Activated CD8-positive, alpha-beta T cell treated with anti-CD3 and anti-CD28 coated beads for 36 hours (primary cell): ENCODE measurements at places on chromosomes 16 and 17. TPM values are rescaled to one million over a fixed set of nuclear protein-coding genes. Genes with fewer than 3 reads are reported as not detected.

GRCh38 chr16:81864646-81865382, 85.7 kb downstream of the PLCG2 start:
- no peak overlapping the region for H3K27ac ChIP-seq
- no peak overlapping the region for H3K4me3 ChIP-seq
- H3K4me1 ChIP-seq: no peaks in the 10 kb centered on the region
- DNase-seq: no peak
- no peaks in the 10 kb centered on the region for H3K36me3 ChIP-seq

DNA sequence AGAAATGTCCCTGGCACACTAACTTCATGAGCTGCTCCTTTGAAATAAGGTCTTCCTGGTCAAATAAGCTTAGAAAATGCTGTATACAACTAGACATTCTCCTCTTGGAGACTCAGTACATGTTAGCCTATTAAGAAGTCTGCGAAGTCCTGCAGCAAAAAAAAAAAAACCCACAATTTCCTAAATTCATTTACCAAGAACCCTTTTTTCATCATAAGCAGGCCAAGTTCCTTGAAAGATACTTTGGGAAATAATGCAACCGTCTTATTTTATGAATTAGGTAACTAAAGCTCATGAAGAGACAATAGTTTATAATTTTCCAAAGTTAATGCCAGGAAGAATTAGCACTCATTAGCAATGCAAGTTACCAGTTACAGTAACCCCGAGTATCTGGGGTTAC, 49.0 kb upstream of the HAS3 start:
- H3K36me3 ChIP-seq: no peaks in the 10 kb centered on the region
- H3K4me3 ChIP-seq: no peak overlapping the region
- no peak overlapping the region for H3K27ac ChIP-seq
- H3K4me1 ChIP-seq: no peaks in the 10 kb centered on the region

GRCh38 chr16:17027488-17028129, 443.2 kb downstream of the XYLT1 start:
- H3K4me1 ChIP-seq: peaks cover 37% of the 10 kb centered on the region
- DNase-seq: no peak
- peak overlapping the region; percentile 73 for H3K27ac ChIP-seq
- peaks cover 19% of the 10 kb centered on the region for H3K36me3 ChIP-seq
- H3K4me3 ChIP-seq: no peak overlapping the region
- H3K27me3 ChIP-seq: no peaks in the 10 kb centered on the region

BAIAP3 gene
- 0.27 TPM for total RNA-seq

OR3A2 gene
- total RNA-seq: 1.8 TPM

CHRNE gene
- 0.45 TPM for total RNA-seq
